ENCODE measurements at places on chromosomes 7 and 10. TPM values are rescaled to one million over a fixed set of nuclear protein-coding genes. Genes with fewer than 3 reads are reported as not detected.

The ASIC3 gene
- 2.2 TPM for total RNA-seq

- no peaks in the 10 kb centered on the region for H3K36me3 ChIP-seq
- H3K4me3 ChIP-seq = no peak overlapping the region
- H3K27me3 ChIP-seq = peaks cover 11% of the 10 kb centered on the region
- peak; percentile 58 for DNase-seq
- no peaks in the 10 kb centered on the region for H3K4me1 ChIP-seq
These were observed 59.6 kb upstream of the PPP2R2D start for GRCh38 chr10:131841131-131841660.

DNA sequence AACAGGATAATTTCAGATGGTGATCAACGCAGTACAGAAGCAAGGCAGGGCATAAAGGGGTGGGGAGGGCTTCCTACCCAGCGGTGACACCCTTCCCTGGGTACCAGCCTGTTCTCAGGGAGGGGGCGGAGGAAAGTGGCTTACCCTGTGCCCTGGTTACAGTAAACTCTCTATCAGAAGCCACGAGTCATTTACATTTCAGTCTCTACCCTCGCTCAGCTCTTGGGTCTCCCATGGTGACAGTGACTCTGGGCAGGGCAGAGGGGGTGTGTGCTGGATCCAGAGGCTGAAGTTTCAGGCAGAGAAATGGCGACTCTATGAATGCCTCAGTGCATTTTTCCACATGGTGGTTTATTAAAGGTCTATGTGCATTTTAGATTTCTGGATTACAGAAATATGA, 107.0 kb downstream of the ADARB2 start:
- no peak overlapping the region for H3K27ac ChIP-seq
- no peak overlapping the region for H3K4me3 ChIP-seq
- no peak for DNase-seq
- H3K36me3 ChIP-seq = no peaks in the 10 kb centered on the region

DNA sequence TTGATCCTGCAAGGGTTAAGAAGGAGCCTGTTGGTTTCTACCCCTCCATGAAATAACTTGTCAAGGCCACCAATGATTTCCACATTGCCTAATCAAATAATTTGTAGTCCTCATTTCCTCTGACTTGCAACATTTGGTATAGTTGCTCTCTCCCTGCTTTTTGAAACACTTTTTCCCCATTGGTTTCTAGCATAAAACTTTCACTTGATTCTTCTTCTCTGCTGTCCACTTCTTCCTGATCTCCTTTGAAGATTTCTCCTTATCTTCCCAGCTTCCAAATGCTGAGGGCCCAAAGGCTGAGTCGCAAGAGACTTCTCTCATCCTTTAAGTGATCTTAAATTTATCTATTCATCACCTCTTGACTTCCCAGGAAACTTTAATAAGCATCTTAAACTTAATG, 134.2 kb downstream of the ITGB8 start:
- DNase-seq = no peak
- peaks cover 4% of the 10 kb centered on the region for H3K27me3 ChIP-seq
- H3K4me3 ChIP-seq = no peak overlapping the region
- no peaks in the 10 kb centered on the region for H3K36me3 ChIP-seq
- H3K27ac ChIP-seq = no peak overlapping the region

The CRHR2 gene
- total RNA-seq = not detected

All from chondrocyte (in vitro differentiated cells).